ENCODE measurements at places on chromosomes 3 and 15.

GRCh38 chr3:13655061-13655913 is 106.4 kb downstream of the FBLN2 start:
- peak; percentile 79 for DNase-seq

DNA sequence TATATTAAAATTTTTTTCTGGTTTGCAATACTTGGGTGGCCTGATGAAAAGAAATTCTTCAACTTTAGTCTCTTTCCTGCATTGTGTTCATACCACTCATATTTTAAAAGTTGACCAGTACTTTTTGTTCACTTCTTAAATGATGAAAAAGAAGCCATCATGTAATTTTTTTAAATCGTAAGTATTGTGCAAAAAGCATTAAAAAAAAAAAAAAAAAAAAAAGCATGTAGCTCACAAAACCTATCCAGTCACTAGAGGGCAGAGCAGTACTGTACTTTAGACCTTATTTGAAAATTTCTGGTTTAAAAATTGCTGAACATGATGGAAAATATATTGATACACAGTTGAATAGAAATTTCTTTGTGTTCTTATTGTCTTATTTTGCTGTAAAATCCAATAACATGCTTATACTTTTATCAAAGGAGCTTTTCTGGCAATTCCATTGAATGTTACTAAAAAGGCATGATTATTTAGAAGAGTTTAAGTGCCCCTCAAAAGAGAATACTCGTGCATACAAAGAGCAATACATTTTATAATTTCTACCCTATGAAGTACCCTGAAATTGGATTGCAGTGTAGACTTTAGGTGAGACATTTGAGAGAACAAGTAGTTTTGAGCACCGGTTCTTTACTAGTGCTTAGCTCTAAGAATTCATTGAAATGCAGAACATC is 137.7 kb downstream of the BBX start:
- no peak for DNase-seq

DNA sequence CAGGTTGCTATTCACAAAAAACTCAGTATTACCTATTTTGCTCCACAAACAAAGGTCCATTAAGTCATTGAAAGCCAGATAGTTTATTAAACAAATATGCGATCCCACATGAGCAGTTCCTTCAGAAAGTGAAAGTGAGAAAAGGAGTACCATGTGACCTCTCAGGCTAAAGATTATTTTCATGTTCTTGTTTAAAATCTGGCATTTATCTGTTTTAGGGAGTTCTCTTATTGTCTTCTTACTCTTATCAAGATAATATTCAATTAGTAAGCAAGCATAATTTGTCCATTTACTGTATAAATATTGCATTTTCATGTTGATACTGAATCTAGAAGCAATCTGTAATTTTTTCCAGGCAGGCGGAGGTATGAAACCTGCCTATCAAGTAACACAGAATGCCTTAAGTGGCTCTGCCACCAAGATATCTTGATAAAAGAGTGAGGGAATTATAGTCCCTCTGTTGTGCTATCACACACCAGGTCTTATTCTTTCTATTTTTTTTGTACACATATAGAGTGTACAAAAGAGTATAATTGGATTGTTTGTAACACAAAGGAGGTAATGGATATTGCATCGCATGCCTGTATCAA is 20.1 kb upstream of the PLSCR5 start:
- no peak for DNase-seq

- no peak for DNase-seq
These were observed 22.2 kb upstream of the EID1 start for GRCh38 chr15:48855501-48856440.

- DNase-seq: no peak
These were observed 187.4 kb upstream of the SLC2A2 start for GRCh38 chr3:171213907-171214306.

DNA sequence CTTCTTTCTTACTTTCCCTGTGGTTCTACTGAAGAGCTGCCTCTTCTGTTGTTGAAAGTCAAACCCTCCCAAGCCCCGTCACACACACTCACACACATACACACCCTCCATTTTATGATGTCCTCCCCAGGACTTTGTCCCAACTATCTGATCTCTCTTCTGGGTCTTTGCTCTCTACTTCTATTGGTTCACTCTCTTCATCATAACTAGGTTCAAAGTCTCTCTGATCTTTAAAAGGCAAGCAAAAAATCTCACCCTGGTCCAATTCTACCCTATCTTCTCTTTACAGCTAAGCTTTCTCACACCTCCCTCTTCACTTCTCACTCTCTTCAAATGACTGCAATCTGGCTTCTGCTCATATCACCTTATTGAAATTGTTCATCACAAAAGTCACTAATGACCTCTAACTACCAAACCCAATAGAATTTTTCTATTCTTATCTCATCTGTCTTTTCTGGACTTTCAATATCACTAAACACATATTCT is 34.8 kb downstream of the LRRFIP2 start:
- no peak for DNase-seq

Data from neuronal stem cell (in vitro differentiated cells).